ENCODE measurements at places on chromosomes 1 and 21.

- DNase-seq = no peak
These were observed 59.4 kb upstream of the B3GALT5 start for GRCh38 chr21:39553331-39553730.

GRCh38 chr1:38584448-38585355 is 274.9 kb downstream of the RRAGC start:
- DNase-seq = no peak

GRCh38 chr1:33296082-33296458 is 24.8 kb downstream of the A3GALT2 start:
- no peak for DNase-seq

GRCh38 chr1:85444381-85444780 is 20.6 kb downstream of the DDAH1 start:
- no peak for DNase-seq

- DNase-seq = no peak
These were observed 352.0 kb downstream of the USH2A start for GRCh38 chr1:216071262-216071661.

GRCh38 chr21:17921579-17922530 is 102.7 kb upstream of the C21orf91 start:
- DNase-seq = no peak

DNA sequence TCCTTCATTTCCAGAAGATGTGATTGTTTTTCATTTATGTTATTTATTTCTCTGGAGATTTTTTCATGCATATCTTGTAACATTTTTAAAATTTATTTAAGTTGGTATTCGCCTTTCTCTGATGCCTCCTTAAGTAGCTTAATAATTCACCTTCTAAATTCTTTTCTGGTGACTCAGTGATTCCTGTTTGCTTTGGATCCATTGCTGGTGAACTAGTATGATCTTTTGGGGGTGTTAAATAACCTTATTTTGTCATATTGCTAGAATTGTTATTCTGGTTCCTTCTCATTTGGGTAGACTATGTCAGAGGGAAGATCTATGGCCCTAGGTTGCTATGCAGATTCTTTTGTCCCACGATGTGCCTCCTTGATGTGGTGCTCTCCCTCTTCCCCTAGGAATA is 1347.2 kb upstream of the B3GALT2 start:
- no peak for DNase-seq

DNA sequence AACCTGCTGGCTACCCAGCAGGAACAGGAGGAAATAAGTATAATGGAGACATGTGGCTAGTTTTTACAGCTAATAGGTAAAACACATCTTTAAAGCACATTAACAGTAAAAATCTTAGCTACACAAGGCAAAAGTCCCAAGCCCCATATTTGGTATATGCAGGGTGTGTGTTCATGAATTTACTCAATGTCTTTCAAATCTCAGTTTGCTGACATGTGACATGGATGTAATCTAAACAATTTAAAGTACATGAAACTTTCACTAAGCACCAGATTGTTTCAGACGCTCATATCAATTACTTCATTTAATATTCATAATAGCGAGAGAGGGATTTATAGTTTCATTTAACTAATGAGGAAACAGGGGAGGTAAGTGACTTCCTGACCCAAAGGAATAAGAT is 3.9 kb downstream of the TACSTD2 start:
- DNase-seq = no peak

GRCh38 chr1:9010781-9011323 is 15.4 kb downstream of the SLC2A7 start:
- no peak for DNase-seq

DNA sequence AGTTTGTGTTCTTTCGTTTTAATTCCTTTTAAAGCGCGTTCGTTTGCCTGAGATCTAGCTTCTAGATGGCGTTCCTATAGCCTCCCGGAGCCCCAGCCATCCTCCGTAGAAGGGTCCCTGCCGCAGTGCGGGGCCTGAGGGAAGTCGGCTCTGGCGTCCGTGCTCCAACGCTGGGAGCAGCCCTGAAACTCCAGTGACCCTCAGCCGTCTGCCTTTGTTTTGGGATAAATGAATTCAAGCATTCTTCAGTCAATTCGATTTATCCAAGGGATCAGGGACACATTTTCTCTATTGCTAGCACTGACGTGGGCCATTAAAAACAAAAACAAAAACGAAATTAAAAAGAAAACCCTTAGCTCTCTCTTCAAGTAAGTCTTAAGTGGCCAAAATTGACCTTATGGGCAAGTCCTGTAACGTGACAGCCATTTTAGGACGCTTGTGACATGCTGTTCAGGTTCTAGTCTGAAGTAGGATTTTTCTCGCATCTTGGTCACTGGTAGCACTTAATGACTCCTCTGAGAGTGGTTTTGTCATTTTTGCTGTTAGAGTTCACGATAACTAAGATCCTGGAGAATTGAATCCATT is 742 bp upstream of the HSPA13 start:
- no peak for DNase-seq

DNA sequence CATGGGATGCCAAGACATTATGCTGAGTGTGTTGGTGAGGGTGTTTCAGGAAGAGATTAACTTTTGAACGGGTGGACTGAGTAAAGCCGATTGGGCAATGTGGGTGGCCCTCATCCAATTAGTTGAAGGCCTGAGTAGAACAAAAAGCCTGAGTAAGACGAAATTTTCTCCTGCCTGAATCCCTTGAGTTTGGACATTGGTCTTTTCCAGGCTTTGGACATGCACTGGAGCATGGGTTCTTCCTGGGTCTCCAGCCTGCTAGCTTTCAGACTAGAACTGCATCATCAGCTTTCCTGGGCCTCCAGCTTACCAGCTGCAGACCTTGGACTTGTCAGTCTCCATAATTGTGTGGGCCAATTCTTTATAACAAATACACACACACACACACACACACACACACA is 63.6 kb downstream of the NIBAN1 start:
- no peak for DNase-seq

DNA sequence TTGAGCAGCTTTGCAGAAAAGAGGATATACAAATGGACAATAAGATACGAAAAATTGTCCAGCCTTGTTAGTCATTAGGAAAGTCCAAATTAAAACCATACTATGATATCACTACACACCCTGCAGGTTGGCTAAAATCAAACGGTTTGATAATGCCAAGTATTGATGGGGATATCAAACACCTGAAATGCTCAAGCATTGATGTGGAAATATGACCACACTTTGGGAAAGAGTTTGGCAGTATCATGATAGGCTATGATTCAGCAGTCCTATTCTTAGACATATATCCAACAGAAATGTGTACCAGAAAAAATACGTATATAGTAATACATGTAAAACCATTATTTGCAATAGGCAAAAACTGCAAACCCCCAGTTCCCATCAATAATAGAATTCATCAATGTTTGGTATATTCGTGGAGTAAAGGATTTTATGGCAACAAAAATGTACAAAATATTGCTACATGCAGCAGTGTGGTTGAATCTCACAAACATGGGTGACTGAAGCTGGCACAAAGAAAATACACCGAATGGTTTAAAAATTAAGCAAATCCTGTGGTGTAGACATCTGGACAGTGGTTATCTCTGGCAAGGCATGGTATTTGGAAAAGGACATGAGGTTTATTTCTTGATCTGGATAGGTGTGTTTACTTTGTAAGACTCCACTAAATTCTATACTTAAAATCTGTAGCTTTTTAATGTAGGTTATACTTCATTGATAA is 243.2 kb downstream of the FGGY start:
- DNase-seq = no peak

GRCh38 chr1:154962156-154962749 is 671 bp upstream of the PYGO2 start:
- no peak for DNase-seq

DNA sequence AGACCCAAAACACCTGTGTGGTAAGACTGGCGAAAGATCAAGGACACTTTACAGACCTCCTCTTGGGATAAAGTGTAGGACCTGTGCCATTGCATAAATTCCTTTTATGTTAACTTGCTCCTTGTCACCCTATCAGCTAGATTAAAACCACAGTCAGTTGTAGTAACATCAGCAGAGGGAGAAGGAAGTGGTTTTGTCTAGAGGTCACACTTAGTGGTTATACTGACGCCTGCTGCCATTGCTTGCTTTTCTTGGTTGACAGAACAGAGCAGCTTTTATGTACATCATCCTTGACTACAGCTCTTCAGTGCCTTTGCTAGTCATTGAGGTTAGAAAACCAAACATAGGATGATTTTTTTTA is 101.4 kb downstream of the PBX1 start:
- no peak for DNase-seq

- DNase-seq = no peak
These were observed 408.7 kb downstream of the NUF2 start for GRCh38 chr1:163730411-163730821.

GRCh38 chr21:22516230-22516629 is 1518.0 kb downstream of the NCAM2 start:
- DNase-seq = no peak

GRCh38 chr1:209038735-209039134 is 544.8 kb upstream of the CAMK1G start:
- DNase-seq = no peak

DNA sequence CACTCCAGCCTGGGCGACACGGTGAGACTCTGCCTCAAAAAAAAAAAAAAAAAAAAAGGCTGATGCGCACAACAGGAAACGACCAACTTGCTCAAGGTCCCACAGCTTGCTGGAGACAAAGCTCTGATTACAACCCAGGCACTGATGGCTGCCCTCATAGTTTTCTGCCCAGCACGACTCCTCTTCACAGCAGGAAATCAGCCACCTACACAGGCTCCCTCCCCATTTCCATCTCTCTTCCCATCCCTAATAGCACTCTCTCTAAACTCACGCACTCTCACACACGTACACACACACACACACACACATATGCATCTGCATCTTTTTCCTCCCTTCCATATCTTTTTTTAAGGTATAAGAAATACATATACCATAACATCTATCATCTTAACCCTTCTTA is 153.5 kb upstream of the SOD1 start:
- DNase-seq = no peak

- no peak for DNase-seq
These were observed 19.1 kb downstream of the SPATA45 start for GRCh38 chr1:212828395-212828794.

DNA sequence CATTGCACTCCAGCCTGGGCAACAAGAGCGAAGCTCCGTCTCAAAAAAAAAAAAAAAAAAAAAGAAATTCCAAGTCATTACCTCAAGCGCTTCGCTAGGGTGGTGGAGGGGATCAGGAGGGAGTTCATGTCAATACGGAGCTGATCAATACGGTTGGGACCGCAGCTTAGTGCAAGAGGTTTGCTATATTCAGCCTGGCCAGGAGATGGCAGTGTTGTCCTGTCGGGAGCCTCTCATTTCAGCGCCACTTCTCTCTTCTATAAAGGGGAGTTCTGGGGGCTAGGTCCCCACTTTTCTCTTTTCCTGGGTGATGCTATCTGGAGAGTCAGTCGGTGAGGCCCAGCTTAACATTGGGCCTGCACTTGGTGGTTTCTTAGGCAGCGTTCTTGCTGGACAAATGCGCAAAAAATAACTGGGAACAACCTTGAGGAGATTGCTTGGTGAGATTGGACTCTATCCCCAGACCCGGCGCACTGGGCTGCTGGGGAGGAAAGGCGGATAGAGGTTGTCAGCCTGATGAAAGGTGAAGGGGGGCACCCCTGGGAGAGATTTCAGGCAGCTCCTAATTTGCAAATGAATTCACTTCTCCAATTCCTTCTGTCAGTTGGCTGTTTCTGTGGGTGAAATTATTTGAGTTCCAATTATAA is 40.4 kb downstream of the KIAA0040 start:
- no peak for DNase-seq

DNA sequence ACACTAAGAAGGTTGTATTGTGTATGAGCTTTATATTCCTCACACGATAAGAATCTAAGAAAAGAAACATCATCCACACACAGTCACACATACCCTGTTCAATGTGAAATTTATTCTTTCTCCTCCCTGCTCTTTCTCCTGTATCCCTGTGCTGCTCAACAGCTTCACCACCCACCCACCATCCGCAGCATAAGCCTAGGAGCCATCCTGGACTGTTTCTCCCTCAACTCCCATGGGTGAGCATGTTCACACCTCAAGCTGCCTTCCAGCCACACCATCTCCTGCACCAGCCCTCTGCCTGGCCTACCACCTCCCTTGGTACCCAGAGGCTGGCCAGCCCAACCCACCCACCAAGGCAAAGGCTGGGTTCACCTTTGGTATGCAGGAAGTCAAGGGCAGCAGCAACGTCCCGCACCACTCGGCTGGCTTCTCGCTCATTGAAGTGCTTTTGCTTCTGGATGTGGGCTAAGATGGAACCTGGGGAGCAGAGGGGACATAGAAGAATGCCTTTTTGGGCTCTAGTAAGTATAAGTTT is 20.3 kb upstream of the KNCN start:
- no peak for DNase-seq

- DNase-seq = no peak
These were observed 5.5 kb downstream of the AIDA start for GRCh38 chr1:222706815-222707214.

DNA sequence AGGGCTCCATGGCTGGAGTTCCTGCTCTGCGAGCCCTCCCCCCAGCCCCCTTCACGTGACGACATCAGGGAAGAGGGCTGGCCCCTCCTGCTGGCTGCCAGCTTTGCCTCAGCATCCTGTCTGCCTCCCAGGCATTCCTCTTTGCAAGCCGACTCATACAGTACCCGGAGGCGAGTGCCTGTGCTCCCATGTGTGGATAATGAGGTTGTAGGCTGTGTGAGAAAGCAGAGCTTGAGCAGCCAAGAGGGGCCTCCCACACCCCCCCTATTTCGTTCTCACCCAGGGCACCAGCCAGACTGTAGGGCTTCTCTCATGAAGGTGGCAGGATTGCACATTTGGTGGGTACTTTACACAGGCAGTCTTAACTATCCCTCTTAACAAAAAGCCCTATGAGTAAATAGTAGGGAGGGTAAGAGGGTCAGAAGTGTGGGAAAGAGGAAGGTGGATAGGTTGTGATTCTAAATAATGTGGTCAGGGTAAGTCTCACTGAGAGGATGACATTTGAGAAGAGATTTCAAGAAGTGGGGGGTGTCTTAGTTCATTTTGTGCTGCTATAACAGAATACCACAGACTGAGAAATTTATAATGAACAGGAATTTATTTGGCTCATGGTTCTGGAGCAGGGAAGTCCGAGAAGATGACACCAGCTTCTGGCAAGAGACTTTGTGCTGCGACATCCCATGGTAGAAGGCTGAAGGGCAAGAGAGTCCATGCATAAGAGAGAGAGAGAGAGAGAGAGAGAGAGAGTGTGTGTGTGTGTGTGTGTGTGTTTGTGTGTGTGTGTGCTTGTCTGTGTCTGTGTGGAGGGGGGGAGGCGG is 113.5 kb downstream of the OMA1 start:
- no peak for DNase-seq

GRCh38 chr1:194394676-194395075 is 1208.3 kb upstream of the B3GALT2 start:
- no peak for DNase-seq

DNA sequence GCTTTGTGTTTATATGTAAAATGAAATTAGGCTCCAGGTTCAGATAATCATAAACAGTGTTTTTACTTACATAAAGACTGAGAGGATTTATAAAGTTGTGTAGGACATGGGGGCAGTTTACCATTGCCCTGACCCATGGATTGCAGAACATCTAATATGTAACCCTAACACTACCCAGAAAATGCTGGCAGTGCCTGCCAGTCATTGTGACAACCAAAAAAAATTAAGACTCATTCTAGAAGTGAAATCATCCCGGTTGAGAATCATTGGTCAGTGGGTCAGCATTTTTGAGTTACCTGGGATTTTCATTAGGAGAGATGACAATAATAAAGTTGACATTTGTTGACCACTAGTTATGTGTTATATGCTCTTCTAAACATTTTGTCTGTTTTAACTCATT is 31.2 kb upstream of the THEM4 start:
- no peak for DNase-seq
